GM23338 (cell line): ENCODE measurements at places on chromosomes 11 and 22. TPM values are rescaled to one million over a fixed set of nuclear protein-coding genes. Genes with fewer than 3 reads are reported as not detected.

- DNase-seq: no peak
These were observed 222.6 kb upstream of the CCDC90B start for GRCh38 chr11:83508804-83509203.

DNA sequence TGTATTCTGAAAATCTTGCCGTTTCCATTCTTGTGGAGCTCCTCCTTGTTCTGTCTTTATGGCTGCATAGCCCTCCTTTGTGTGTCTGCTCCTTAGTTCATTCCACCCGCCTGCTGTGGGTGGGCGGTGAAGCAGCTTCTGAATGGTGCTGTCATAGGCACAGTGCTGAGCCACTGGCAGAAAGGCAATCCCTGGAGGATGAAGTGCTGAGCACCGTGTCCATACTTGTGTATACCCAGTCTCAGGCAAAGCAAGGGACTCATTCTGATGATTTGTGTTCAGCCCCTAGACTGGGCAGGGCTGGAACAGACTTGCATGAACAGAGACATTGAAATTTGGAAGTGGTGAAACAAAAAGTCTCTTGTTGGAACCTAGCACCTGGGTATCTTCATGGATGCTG lies 134.9 kb downstream of the MYO18B start:
- no peak for DNase-seq

DNA sequence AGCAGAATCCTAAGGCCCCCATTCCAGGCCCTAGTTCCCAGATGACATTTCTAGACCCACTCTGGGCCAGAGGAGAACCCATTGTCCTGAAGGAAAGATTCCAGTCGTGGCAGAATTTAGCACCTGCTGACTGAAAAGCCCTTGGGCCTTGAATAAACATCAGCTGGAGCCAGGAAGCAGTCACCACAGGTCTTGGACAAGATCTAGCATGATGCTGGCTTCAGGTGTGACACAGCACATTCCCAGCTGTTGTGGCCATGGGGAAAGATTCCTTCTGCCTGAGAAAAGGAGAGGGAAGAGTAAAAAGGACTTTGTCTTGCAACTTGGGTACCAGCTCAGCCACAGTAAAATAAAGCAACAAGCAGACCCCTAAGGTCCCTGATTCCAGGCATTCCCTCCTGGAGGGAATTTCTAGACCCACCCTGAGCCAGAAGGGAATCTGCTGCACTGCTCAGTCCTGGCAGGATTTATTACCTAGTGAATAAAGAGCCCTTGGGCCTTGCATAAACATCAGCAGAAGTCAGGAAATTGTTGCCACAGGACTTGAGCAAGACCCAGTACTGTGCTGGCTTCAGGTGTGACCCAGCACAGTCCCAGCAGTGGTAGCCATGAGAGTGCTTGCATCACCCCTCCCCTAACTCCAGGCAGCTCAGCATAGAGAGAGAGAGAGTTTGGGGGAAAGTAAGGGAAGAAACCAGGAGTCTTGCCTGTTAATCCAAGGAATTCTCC lies 42.5 kb upstream of the PAMR1 start:
- no peak for DNase-seq

DNA sequence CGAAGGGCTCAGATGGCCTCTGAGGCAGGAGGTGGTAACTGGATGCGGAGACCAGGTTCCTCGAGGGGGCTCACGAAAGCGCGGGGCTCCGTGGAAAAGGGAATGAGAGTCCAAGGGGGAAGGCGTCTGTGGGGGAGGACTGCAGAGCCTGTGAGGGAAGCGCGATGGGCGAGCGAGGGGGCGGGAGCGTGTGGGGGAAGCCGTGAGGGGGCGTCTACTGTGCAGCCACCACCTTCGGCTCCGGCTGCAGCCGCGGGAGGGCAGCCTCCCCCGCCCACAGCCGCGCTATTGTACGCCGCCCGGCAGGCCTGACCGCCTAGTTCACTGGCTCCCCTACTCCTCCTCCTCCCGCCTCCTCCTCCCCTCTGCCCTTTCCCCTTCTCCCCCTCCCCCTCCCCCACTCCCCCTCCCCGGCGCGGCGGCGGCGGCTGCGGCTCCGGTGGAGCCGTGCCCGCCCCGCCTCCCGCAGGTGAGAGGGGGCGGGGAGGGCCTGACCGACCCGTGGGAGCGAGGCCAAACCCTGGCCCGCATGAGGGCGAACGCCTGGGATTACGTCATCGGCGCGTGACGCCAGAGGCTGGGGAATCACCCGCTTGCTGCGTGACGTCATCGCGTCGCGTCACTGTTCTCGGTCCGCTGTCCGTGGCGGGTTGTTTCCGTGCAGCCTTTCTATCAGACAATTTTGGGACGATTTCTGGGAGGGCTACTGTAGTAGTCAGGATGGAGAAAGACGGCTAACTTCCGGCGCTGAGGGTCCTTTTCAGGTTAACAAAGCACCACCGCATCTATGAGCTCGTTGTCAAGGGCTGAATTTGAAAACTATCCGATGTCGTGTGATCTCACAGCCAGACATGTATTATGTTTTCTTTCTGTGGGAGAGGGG lies at the start of gene PAK1:
PAK1 (minus strand) TSS at position 294 of the 883 bp plus-strand sequence. CDS start 81,574 bp downstream, outside the sequence.
- DNase-seq: peak; percentile 98

GRCh38 chr11:422249-422656 lies 7.5 kb upstream of the SIGIRR start:
- no peak for DNase-seq

- no peak for DNase-seq
These were observed 23.7 kb downstream of the INCENP start for GRCh38 chr11:62147545-62147944.

DNA sequence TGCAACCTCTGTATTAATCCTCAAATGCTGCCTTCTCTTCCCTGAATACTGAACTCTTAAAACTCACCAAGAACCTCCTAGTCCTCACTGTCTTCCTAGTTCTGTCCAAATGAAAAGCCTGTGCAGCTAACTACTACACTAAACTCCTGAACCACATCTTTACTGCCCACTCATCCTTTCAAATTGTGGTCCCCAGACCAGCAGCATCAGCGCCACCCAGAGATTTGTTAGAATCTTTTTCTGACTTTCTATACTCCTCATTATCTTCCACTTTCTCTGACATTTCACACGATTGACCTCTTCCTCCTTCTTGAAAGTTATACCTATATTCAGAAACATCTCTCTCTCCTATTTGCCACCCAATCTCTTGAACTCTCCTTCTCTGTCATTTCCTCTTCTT lies 461.3 kb downstream of the DLG2 start:
- no peak for DNase-seq

DNA sequence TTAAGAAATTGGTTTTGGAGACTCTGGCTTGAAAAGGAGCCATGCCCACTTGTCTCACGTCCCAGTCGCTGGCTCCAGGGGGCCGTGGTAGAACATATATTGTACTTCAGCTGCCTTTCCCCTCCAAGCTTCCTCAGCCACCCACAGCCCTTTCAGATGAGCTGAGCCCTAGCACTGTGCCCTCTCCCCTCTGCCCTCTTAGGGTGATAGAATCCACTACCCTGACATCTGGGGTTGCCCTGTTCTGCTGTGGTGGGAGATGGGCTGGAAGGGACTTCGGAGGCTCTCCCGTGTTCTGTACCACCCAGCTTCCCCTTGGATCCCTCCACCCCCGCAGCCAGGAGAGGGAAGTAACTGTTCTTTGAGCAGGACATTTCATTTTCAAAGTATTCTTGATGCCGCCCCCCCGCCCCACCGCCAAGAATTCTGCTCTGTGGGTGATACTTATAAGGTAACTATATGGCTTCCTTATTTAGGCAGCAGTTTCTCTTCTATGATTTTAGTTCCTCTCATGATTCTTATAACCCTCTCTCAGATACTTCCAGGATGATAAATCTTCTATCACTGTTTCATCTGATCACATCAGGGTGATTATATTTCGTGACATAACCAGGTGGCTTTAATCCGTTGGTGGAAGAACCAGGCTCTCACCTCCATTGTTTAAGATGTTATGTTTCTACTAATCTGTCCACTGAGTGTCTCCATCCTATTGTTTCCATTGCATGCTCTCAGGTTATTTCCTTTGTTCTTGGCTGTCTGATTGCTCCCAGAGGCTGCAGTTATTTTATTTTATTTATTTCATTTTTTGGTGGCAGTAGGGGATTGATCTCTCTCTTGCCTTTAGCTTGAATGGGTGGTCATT lies 24.1 kb downstream of the ZBTB16 start:
- DNase-seq: no peak

GRCh38 chr11:16191868-16192240 lies 164.5 kb downstream of the SOX6 start:
- no peak for DNase-seq

- no peak for DNase-seq
These were observed 139.2 kb downstream of the GUCY1A2 start for GRCh38 chr11:106879029-106879428.

DNA sequence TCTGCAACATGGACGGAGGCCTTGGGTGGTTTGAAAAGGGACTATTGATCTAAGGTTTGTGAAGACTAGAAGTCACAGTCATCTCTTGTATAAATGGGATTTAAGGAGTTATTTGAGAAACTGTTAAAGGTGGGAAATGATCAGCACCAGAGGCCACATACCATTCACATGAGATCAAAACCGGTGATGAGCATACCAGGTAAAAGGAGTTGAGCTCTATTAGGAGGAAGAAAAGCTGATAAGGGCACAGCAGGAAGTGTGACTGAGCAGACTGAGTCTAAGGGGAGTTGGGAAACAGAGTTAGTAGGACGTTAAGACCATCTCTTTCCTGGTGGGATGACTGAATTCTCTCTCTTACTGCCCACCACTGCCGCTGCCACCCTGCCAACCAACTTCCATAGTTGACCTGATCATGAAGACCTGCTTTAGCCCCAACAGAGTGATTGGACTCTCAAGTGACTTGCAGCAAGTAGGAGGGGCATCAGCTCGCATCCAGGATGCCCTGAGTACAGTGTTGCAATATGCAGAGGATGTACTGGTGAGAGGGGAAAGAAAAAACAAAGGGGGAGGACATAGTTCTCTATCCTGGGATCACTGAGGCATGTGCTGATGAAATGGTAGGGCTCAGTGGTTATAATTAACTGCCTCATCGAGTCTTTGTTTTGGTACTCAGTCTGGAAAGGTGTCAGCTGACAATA lies 7.6 kb downstream of the EIF3F start:
- DNase-seq: no peak

GRCh38 chr22:36569999-36570398 lies 41.0 kb upstream of the EIF3D start:
- DNase-seq: peak; percentile 86

- DNase-seq: no peak
These were observed 50.4 kb downstream of the ST3GAL4 start for GRCh38 chr11:126405906-126406305.

GRCh38 chr11:57481315-57481714 lies 21.0 kb downstream of the RTN4RL2 start:
- DNase-seq: no peak

DNA sequence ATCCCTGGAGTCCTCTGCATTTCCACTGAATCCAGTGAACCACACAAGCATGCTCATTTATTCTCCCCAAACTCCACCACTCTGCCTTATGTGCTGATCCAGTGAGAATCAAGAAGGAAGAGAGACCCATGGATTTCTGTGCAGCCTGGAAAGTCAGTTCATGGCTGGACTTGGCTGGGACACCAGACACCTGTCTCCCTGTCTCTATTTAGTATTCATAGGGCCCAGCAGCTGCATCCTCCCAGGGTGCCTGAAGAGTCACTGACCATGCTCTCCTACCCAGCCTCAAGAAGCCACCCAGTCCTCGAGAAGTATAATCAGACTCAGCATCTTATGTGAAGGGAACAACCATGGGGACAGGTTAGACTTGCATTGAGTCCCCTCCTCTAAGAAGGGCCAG lies 83.2 kb downstream of the ZNF280B start:
- no peak for DNase-seq

- DNase-seq: no peak
These were observed 7.8 kb upstream of the AP1B1 start for GRCh38 chr22:29396126-29396525.

Gene OR8B4
- total RNA-seq: not detected in 2 replicates

Gene GP1BB
- 1.3 TPM in 1 of 2 replicates, not detected in the other for total RNA-seq

Gene CABP4
- total RNA-seq: 0.28 TPM in 1 of 2 replicates, not detected in the other

Gene FGF4
- total RNA-seq: 9.2 and 13.1 TPM in 2 replicates

Gene TREH
- total RNA-seq: not detected in 2 replicates
